Sigmoid colon (tissue), 7 donors: ENCODE measurements at places on chromosomes 4 and X. TPM values are rescaled to one million over a fixed set of nuclear protein-coding genes. Genes with fewer than 3 reads are reported as not detected.

MAGEA3 gene
- not detected for total RNA-seq

SSR4 gene
- total RNA-seq: 143 TPM

APOOL gene
- 16.8 TPM for total RNA-seq

DMD gene
- total RNA-seq: 260 TPM

THAP9 gene
- total RNA-seq: 4.9 TPM

PHKA1 gene
- total RNA-seq: 9.7 TPM

SPIN3 gene
- total RNA-seq: 9.3 TPM

TBX22 gene
- total RNA-seq: not detected

TLR10 gene
- total RNA-seq: not detected

CDKL2 gene
- total RNA-seq: 11.9 TPM

CORIN gene
- total RNA-seq: 0.33 TPM

DNA sequence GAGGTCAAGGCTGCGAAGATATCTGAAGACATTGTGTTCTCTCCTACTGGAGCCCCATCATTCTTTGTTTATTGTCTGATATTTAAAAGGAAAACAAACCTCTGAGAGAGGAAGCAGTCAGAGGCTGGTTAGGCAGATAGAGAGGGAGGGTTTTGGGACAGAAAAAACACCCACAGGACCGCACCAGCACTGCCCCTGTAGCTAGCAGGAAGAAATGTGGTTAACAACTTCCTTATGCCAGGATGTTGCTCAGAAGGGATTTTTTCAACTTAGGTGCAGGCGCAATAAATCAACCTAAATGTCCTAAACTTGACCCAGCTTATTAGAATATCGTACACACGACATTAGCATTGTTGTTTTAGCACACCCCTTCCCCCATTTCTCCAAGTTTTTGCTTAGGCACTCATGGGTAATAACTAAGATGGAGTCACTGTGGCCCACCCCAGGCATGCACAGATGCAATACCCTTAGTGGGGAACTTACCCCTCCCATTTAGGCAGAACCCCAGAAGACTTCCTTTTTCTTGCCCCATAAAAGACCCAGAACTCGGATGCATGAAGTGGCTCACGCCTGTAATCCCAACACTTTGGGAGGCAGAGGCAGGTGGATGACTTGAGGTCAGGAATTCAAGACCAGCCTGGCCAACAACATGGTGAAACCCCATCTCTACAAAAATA is 2.8 kb upstream of the ZNF718 start:
- no peak for DNase-seq

GRCh38 chrX:71910986-71911730 is 513 bp downstream of the NHSL2 start:
- DNase-seq: peak; percentile 67

DNA sequence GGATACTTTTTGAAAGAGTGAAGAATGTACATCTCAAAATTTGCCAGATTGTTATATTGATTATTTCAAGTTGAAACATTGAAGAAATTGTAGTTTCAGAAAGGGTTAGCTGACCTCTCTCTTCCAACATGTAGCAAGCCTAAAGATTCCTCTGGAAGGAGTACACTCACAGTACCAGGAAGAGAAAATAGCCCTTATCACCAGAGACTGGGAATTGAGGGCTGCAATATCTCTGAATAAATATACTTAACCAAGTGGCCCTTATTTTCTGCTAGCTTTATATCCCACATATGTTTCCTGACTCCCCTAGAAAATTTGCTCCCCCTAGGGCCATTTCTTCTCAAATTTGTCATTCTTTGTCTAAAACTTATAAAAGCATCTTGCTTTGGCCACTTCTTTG is 332.2 kb downstream of the GASK1B start:
- no peak for DNase-seq

GRCh38 chr4:125097729-125098128 is 217.0 kb upstream of the FAT4 start:
- DNase-seq: no peak

DNA sequence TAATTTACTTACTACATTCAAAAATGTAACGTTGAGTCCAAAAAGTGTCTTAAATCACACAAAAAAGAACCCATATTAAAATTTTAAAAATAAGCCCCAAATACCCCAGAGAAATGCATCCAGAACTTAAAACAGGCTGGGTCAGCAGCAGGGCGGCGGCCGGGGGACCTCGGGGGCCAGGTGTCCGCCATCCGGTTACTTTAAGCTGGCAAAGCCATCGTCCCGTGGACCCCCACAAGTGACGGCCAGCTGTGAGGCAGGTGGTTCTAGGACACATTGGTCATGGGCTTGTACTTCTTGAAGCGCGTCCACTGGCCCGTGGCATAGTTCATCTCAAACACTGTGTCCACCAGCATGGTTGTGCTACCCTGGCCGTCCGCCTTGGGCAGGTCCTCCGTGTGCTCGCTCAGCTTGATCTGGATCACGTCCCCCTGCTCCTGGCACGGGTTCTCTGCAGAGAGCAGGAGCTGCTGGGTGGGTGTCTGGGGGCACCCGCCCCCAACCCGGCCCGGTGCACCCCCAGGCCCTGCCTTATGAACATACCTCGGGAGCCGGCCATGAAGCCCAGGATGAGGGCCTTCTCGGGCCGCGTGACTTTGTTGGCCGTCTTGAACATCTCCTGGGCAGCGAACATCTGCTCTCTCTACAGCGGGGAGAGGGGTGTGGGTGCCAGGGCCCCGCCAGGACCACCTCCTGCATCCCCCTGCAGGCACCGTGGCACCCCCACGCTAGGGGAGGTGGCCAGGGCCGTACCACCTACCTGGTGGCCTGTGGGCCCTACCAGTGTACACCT is 25.5 kb downstream of the NELFA start:
- DNase-seq: no peak

- no peak for DNase-seq
Measured at GRCh38 chr4:152266831-152267480, 268.9 kb downstream of the FBXW7 start.

DNA sequence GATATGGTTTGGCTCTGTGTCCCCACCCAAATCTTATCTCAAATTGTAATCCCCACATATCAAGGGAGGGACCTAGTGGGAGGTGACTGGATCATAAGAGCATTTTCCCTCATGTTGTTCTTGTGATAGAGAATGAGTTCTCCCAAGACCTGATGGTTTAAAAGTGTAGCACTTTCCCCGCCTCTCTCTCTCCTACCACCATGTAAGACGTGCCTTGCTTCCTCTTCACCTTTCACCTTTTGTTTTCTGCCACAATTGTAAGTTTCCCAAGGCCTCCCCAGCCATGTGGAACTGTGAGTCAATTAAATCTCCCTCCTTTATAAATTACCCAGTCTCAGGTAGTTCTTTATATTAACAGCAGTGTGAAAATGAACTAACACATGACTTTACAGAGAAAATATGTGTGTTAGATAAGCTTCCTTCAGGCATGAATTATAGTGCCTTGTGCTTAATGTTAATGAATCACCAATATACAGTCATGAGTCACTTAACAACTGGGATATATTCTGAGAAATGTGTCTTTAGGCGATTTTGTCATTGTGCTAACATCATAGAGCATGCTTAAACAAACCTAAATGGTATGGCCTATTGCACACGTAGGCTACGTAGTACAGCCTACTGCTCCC is 37.9 kb downstream of the PDGFC start:
- no peak for DNase-seq

DNA sequence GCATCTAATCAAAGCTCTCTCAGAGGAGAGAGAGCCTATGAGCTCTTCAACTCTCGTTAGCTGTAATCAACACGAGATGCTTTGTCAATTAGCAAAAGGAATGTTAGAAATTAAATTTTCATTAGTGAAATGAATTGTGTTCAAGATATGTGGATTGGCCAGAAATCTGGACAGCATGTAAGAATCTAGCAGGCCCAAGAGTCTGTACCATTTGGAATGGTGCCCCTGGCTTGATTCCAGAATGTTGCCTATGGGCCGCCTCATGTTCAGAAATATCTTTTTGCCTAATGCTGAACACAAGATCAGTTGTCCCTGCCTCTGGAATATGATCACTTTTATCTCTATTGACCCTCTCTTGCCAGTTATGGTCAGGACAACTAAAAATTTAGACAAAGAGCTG is 88.2 kb downstream of the RBM46 start:
- DNase-seq: no peak

DNA sequence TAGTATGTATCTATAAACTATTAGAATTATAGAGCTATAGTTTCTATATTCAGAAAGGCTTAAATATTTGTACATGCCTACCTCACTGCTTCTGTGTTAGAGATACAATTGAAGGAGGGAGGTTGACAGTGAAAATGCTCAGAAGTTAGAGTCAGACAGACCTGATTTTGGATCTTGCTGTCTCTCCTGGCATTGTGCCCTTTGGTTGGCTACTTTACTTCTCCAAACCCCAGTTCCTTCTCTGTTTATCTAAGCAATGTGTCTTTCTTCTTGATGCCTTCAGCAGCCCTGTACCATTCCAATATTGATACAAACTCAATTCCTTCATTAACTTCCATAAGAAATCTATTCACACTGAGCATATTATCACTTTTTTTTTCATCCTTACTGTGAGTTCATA is 28.7 kb downstream of the CCNG2 start:
- DNase-seq: no peak

DNA sequence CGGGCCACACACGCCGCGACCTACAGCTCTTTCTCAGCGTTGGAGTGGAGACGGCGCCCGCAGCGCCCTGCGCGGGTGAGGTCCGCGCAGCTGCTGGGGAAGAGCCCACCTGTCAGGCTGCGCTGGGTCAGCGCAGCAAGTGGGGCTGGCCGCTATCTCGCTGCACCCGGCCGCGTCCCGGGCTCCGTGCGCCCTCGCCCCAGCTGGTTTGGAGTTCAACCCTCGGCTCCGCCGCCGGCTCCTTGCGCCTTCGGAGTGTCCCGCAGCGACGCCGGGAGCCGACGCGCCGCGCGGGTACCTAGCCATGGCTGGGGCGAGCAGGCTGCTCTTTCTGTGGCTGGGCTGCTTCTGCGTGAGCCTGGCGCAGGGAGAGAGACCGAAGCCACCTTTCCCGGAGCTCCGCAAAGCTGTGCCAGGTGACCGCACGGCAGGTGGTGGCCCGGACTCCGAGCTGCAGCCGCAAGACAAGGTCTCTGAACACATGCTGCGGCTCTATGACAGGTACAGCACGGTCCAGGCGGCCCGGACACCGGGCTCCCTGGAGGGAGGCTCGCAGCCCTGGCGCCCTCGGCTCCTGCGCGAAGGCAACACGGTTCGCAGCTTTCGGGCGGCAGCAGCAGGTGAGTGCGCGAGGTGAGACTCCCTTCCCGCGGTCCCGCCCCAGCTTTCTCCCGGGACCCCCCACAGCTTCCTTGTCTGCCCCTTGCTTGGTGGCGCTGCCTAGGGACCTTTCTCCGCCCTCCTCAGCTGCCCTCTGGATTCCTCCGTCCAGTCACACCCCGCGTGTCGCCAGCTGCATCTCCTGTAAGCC is 678 bp downstream of the BMP3 start:
- no peak for DNase-seq

DNA sequence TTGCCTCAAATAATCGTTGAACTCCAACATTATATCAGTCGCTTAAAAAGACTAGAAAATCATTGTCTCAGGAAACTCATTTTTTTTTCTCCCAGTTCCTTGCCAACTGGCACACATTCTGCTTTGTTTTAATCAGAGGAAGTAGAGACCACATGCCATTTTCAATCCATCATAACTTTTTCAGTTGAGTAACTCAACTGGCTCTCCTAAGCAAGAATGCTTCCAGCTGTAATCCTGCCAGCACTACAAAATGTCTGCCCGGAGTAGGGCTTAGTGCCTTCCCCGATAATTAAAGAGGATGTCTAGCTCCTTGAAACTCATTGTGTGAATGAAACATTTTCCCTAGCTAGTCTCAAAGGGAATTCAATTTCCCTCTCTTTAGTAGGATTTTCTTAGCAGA is 33.0 kb downstream of the FREM3 start:
- DNase-seq: peak; percentile 68

DNA sequence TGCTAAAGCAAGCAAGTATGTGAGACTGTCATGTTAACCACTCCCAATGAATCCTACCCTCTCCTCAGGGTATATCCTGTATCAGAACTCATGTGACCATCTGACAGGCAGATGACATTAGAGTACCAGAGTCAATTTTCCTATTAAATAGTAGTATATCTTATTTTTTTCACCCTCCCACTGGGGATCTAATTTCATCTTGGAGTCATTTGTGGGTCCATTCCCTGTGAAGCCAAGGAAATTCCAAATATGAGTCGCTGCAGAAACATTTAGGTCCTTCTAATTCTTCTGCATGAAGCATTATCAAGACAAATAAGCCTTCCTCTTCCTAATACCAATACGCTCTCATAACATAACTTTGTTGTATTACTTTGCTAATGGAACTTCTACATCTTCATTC is 52.2 kb upstream of the BLTP1 start:
- DNase-seq: no peak

- no peak for DNase-seq
Measured at GRCh38 chrX:41178201-41178600, 93.0 kb downstream of the USP9X start.

- no peak for DNase-seq
Measured at GRCh38 chr4:80141543-80141942, 55.8 kb upstream of the PRDM8 start.

GRCh38 chr4:102526532-102526931 is 25.4 kb downstream of the NFKB1 start:
- DNase-seq: no peak

- DNase-seq: no peak
Measured at GRCh38 chr4:114116861-114117260, 137.4 kb upstream of the ARSJ start.

GRCh38 chr4:36215627-36216026 is 28.7 kb downstream of the ARAP2 start:
- no peak for DNase-seq

DNA sequence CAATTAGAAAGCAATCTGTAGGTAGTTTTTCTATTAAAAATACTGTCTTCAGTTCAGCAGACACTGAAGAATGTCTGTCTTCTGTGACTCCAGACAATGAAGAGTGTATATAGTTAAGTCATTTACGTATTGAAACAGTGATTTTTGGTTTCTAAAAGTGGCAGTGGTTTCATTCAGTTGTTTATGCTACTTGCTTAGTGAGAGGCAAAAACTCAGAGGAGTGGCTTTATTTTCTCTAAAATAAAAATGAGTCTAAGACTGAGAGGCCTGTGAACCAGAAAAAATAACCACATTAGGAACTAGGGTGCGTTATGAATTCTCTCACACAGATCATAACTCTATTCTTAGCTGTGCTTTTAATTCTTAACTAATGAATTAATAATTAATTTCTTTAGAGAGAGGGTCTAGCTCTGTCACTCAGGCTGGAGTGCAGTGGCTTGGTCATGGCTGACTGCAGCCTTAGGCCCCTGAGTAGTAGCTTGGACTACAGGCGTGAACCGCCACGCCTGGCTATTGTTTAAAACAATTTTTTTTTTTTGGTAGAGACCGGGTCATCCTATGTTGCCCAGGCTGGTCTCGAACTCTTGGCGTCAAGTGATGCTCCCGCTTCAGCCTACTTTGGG is 31.4 kb downstream of the FREM3 start:
- DNase-seq: no peak

GRCh38 chr4:151199319-151200190 is 77.4 kb upstream of the PRSS48 start:
- no peak for DNase-seq

GRCh38 chrX:119871245-119871598 is 311 bp downstream of the RNF113A start:
- DNase-seq: no peak
